COR-L47 (cell line): ENCODE measurements at places on chromosomes 1 and 21.

GRCh38 chr1:110087812-110088738 is 17.6 kb upstream of the ALX3 start:
- peak; percentile 68 for DNase-seq

DNA sequence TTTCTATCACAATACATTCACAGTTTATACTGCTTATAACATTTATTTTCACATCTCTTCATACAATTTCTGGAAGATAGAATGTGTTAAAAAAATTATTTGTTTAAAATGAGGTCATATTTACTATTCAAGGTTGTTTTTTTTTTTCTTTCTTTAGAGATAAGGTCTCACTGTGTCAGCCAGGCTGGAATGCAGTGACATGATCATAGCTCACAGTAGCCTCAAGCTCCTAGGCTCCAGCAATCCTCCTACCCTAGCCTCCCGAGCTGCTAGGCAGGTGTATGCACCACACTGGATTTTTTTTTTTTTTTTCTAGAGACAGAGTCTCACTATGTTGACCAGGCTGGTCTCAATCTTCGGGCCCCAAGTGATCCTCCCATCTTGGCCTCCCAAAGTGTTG is 19.0 kb upstream of the RNF11 start:
- no peak for DNase-seq

DNA sequence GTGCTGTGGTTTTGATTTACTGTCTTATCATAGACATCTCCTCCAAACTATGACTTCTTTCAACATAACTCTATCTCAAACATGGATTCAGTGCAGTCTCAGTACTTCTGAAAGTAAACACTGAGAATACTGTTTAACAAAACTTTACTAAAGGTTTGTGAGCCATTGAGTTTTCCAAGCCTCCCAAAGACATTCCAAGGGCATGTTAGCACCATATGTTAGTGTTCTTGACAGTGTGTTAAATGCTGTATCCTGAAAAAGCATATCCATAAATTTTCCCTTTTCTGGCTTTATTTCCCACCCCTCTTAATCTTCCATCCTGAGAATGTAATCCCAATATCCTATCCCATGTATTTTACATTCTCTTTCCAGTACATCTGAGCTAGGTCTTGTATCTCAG is 446.8 kb upstream of the CXADR start:
- DNase-seq, result no peak

DNA sequence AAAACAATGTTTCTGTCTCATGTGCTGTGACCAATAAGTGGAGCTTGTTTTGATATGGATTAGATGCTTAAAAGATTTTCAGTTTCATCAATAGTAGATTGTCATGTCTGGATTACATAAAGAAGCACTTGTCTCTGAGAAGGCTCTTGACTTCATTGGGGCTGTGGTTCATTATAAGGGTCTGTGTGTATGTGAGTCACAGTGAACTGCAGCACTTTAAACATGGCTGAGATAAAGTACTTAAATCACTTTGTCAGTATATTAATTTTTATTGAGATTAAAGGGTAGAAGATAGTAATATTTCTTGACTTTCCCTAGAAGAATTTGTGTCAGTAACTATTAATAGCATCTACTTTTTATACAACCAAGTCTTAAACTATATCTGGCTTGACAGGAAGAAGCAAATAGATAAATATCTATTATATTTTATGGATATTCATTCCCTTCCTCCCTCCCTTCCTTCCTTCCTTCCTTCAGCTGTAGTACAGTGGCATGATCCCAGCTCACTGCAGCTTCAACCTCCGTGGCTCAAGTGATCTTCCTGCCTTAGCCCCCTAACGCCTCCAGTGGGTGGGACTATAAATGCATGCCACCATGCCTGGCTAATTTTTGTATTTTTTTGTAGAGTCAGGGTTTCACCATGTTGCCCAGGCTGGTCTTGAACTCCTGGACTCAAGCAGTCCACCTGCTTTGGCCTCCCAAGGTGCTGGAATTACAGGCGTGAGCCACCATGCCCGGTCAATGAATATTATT is 48.8 kb downstream of the ZFYVE9 start:
- no peak for DNase-seq

DNA sequence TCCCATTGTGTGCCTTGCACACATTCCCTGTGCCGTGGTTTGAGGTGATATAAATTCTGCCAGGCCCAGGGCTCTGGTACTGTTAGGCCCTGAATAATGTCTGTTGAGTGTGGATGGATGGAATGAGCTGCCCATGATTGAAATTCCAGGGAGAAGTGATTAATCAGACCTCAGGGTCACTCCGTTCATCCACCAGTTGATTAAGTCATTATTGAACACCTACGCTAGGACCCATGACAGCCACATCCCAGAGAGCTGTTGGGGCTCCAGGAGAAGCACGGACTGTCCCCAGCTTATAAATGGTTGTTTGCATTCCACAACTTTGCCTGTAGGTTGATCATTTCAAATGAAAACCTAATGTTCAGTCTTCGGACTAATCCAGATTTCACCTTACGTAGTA is 98.4 kb downstream of the CNIH3 start:
- DNase-seq, result no peak

- DNase-seq, result no peak
Measured at GRCh38 chr1:150563340-150564038, 14.3 kb downstream of the ADAMTSL4 start.

GRCh38 chr1:13699510-13699909 is 478 bp upstream of the PRDM2 start:
- no peak for DNase-seq

- DNase-seq, result no peak
Measured at GRCh38 chr1:31654474-31654776, 9.7 kb upstream of the PEF1 start.

GRCh38 chr1:55347866-55348265 is 132.7 kb upstream of the USP24 start:
- DNase-seq, result no peak
